ENCODE measurements at places on chromosomes 2 and 18.

GRCh38 chr2:159982270-159982669 lies 80.1 kb downstream of the PLA2R1 start:
- DNase-seq, result peak; percentile 93

DNA sequence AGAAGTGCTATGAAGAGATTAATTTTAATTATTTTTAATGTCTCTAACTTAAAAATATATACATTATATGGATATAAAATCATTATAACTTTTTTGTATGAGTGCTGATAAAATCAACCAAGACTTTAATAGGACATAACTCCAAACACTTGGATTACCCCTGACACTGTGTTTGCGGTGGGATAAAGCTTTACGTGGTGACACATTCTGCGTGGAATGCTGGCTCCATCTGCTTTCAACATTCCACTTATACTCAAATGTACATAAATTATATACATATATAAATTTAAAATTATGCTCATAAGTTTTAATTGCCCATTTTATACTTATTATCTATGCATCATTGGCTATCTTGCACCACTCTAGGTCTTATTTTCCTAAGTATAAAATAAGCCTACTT lies 30.5 kb downstream of the LINC00305 start:
- DNase-seq, result peak; percentile 8

DNA sequence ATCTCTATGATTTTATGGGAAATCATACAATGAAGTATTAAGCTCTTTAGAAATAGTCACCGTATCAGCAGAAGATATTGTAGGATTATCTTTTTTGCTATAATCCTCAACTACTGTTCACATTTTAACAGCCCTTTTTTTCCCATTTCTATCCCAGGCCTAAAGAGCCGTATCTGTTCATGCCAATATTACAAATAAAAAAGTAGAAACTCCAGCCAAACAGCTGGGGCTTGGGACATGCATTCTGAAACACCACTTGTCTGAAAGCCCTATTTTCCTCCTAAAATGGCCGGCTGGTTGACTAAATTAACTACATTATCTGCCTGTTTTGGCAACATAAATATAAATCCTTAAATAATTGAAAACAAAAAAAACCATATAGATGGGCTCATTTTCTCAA lies 477.8 kb downstream of the CDH2 start:
- no peak for DNase-seq

GRCh38 chr2:176124110-176124946 lies 1.8 kb downstream of the HOXD9 start:
- DNase-seq, result no peak

DNA sequence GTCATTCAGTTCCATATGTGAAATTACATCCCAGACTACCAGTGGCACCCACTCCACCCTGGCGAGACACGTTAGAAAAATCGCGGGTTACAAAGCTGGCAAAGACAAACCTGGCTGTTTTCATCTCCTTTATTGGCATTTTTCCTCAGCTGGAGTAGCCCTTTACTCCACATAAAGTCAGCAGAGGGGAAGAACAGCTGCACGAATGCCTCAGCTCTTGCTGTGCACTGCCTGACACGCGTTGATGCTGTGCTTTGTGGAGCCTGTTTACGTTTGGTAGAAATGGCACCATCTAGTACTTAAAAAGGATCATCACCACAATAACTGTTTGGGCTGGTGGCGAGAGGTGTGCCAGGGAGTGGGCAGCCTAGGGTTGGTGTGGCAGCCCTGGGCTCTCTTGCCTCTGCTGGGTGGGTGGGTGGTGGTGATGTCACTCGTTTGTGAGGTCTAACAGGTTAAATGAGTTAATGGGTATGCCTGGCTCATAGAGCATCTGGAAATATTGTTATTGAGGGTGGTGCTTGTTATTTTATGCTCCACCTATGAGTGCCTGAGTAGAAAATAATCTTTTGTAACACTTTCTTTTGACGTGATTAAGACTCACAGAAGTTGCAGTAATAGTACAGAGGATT lies 16.4 kb downstream of the FARP2 start:
- DNase-seq, result no peak

GRCh38 chr2:163291790-163292189 lies 444.0 kb downstream of the FIGN start:
- no peak for DNase-seq

All from fibroblast of upper back skin (primary cell).